ENCODE measurements at places on chromosomes 5 and 9.

GRCh38 chr9:127899128-127899943, at the start of gene ST6GALNAC6:
Gene ST6GALNAC6 (minus strand): TSS chr9:127899603. CDS start chr9:127897981, 1,622 bp downstream.
- DNase-seq: peak; percentile 87

GRCh38 chr9:101265261-101265660, 119.5 kb downstream of the BAAT start:
- DNase-seq: no peak

- no peak for DNase-seq
Measured at GRCh38 chr5:169874621-169875020, 105.7 kb downstream of the INSYN2B start.

GRCh38 chr9:136352682-136353081, 10.9 kb downstream of the DNLZ start:
- DNase-seq: no peak

DNA sequence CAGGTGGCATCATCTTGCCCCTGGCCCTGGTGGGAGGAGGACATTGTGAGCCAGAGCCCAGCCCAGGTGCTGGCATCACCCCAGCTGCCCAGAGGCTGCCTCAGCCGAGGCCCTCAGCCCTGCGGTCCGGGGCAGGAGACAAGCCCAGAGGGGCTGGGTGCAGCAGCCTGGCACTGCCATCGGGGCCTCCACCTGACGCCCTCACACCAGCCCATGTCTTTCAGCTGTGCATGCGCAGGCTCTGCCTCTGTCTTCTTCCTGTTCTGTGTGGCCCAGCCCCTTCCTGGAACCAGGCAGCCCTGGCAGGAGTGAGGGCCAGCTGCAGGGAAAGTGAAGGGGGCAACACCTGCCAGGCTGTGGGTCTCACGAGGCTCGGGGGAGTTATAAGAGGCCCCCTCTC, 4.8 kb upstream of the CEL start:
- no peak for DNase-seq

DNA sequence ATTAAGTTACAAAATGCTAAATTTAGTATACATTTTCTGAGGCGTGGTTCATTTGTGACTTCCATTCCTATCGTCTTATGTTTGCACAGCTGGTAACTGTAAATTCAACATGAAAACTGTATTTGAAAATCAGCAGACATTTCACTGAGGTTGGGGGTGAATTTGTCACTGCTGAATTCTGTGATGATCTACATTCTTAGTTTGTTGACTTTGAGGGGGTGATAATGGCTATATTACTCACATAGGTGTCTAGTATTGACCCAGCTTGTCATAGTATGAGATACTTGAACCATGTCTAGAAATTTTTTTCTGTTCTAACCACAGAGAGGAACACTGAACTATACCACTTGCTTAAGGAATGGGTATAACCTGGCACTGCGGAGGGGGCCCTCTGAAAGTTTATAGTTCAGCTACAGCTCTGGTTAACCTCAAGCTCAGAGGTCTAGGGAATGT, 313.3 kb downstream of the PIK3R1 start:
- DNase-seq: no peak

- DNase-seq: no peak
Measured at GRCh38 chr5:101929628-101930027, 366.5 kb downstream of the SLCO4C1 start.

- no peak for DNase-seq
Measured at GRCh38 chr9:100084128-100084453, 14.7 kb downstream of the ERP44 start.

- DNase-seq: no peak
Measured at GRCh38 chr5:155624597-155625241, 611.2 kb downstream of the KIF4B start.

- DNase-seq: no peak
Measured at GRCh38 chr9:135170535-135170934, 83.1 kb downstream of the OLFM1 start.

DNA sequence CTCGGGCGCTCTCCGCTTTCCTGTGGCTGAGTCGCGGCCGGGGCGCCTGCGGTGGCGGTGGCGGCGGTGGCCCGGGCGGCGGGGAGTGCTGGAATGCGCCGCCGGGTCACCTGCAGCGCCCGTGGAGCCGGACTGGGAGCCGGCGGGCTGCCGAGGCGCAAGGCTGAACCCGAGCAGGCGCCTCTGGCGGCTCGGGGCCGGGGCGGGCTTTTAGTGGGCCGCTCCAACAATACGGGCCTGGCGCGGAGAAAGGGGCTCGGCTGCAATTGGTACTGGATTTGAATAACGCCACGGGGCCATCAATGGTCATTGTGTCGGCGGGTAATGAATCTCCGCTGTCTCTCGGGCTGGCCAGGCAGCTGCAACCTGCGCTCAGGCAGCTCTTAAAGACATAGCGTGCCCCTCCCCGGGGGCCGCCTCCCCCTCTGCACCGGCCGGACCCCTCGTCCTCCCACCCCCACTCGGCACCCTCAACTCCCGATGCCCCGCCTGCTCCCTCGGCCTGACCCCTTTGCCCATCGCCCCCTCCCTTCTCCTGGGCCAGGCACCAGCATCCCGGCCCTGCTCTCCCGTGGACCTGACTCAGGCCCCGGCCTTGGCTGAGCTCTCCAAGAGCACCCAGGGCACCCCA, 22.1 kb downstream of the URM1 start:
- no peak for DNase-seq

GRCh38 chr5:38434966-38435705, 121.3 kb downstream of the LIFR start:
- DNase-seq: no peak

DNA sequence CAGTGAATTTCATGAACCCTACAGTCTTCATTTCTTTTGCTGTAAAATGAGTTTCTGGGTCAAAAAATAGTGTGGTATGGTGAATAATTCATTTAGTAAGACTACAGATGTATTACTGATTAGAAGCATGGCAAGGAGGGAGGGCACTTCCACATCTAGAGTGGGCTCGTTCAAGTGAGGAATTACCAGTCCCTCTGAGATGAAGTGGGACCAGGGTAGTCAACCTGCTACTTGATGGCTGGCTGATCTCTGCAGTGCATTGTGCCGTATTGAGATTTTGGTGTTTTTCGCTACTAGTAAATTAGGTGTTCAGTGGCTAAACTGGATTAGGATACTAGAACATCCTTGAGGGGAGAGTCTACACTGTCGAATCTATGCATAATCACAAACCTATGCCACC, 10.8 kb downstream of the CDC37L1 start:
- DNase-seq: no peak

- no peak for DNase-seq
Measured at GRCh38 chr5:98581112-98581997, 192.1 kb upstream of the RGMB start.

GRCh38 chr9:14627513-14627912, 65.7 kb downstream of the ZDHHC21 start:
- no peak for DNase-seq

GRCh38 chr9:134966270-134966669, 48.6 kb upstream of the FCN1 start:
- peak; percentile 32 for DNase-seq

- no peak for DNase-seq
Measured at GRCh38 chr9:81814794-81815464, 113.3 kb upstream of the SPATA31D4 start.

DNA sequence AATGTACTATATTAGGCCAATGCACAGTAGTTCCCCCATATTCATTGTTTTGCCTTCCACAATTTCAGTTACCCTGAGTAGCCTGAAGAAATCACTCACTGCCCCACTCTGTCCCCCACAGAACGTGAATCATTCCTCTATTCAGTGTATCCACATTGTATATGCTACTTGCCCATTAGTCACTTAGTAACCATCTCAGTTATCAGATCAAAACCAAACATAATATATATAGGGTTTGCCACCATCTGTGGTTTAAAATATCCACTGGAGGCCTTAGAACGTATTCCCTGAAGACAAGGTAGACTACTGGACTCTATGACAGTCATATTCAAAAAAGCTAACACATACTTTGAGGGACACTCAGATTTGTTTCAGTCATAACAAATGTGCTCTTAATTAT, 465.7 kb upstream of the RGMB start:
- no peak for DNase-seq

- DNase-seq: no peak
Measured at GRCh38 chr5:57768745-57769144, 286.1 kb upstream of the ACTBL2 start.

GRCh38 chr9:79357616-79358015, 214.1 kb upstream of the TLE4 start:
- DNase-seq: no peak

DNA sequence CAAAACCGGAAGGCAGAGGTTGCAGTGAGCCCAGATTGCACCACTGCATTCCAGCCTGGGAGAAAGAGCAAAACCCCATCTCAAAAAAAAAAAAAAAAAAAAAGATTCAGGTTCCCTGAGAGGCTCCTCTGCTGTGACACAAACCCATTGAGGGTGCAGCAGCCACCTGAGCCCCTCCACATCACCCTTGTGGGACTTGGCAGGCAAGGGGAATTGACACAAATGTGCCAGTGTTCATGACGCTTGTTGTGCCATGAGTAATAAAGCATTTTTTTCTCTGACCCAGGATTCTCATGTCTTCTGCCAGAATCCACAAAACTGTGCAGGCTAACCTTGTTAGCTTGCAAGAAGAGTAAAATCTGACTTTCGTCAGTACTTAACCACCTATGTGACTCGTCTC, 149.6 kb downstream of the TTC39B start:
- DNase-seq: no peak

DNA sequence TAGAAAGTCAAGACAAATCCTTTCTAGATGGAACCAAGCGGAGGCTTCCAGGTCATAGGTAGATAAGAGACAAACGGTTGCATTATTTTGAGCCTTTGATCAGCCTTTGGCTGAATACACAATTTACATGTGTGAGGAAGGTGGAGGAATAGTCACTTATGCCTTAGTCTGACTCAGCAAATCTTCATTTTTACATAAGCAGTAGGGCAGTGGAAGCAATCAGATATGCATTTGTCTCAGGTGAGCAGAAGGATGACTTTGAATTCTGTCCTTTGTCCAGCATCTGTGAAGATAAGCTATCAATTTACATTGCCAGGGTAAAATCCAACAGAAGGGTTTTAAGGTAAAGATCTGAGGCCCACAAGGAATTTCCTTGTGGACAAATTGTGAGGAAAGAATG, 23.8 kb downstream of the TUSC1 start:
- DNase-seq: no peak

- no peak for DNase-seq
Measured at GRCh38 chr5:176723440-176723839, 76.2 kb downstream of the TSPAN17 start.

GRCh38 chr5:114657342-114658130, 295.7 kb downstream of the KCNN2 start:
- DNase-seq: no peak

DNA sequence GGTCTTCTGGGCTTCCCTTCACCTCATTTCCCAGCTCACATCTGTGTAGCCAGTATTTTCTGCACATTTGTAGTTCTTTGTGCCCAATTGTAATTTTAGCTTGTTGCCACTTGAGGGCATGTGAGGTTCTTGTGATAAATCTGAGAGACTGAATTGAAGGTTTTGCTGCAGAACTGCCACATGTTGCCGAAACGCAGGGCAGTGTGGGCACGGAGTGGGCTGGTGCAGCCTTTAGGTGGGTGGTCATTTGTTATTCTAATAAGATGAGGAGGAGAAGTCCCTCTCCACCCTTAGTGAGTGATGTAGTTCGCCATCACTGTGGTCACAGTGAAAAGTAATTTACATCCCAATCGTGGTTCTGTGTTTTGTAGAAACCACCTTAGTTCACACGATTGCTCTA, 21.2 kb downstream of the OTULIN start:
- no peak for DNase-seq

DNA sequence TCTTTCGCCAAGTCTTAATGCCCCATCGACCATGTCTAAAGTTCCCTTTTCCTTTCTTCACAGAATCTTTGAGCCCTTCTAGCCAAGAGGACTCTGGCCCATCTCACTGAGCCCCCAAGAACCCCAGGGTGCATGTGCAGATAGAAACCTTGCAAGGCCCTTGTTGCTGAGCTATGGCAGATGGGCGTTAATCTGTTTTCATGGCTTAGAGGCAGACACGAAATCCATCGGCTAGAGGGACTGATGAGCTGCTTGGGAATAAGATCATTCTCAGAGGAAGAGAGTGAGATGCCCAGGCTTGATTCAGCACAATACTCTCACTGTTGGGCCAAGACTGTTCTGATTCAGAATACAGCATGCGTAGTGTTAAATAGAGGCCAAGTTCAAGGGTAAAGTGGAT, 262.5 kb upstream of the C9orf72 start:
- no peak for DNase-seq

GRCh38 chr9:3403315-3403714, 122.5 kb downstream of the RFX3 start:
- no peak for DNase-seq

DNA sequence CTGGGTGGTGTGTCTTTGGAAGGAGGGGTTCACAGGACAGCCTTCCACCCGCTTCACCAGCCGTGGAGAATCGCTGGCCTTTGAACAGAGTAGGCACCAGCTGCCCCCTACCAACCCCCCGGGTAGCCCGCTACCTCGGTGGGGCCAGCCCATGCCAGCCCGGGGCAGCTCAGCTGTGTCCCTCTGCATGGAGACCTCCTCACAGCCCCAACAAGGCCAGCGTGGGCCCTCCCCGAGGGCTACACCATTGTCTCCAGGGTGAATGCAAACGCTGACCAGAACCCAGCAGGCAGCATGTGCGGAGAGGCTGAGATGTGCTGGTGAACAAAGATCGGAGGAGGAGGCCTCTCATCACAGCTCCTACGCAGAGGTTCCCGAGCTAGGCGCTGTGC, 51.9 kb downstream of the LMX1B start:
- no peak for DNase-seq

GRCh38 chr5:133334796-133335639, 277.3 kb downstream of the FSTL4 start:
- no peak for DNase-seq

DNA sequence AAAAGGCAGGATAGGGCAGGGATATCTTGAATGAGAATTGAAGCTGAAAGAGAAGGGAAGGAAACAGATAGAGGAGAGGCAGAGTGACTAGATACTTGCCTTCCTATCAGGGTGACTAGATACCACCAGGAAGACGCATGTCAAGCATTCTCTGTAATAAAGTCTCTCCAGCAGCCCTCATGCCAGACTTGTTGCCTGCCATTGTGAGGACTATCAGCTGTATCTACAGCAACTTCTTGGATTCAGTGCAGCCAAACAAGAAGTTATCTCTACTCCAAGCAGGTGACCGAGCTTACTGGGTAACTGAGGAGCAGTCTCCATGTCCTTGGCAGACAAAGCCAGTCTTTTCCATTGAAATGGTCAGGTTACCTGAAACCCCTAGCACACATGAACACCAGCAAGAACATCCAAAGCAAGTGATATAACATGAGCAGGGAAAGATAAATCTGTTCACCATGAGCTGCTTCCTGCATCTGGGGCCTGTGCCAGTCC, 9.3 kb downstream of the SH3RF2 start:
- DNase-seq: no peak

GRCh38 chr5:5451863-5452262, 29.4 kb downstream of the ICE1 start:
- no peak for DNase-seq

DNA sequence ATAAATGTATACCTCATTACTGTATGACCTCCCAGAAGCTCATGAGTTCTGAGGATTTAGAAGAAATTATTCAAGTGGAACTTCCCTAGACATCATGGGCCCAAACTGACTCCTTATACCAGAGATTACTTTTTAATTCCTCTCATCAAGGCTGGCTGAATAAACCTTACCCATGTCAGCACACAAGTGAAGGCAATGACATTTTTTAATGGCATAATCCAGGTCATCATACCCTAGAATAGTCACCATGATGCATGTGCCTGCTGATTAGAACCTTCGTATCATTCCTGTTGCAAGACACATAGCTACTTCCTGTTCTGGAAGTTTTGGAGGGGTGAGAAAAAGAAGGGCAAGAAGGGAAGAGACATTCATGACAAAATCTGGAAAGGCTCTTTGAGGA, 49.8 kb upstream of the IFNK start:
- no peak for DNase-seq

All from sciatic nerve (tissue), 2 donors.